Activated T-cell treated with anti-CD3 and anti-CD28 coated beads, Interleukin-2, amount 50 U/mL, for 72 hours (primary cell): ENCODE measurements at places on chromosomes 4 and X.
A peak's percentile ranks its signal among the peaks of the same experiment; 100 is the strongest.

GRCh38 chr4:79661196-79661595, 253.2 kb upstream of the GK2 start:
- no peak for DNase-seq
- H3K27me3 ChIP-seq, result no peaks in the 10 kb centered on the region
- no peaks in the 10 kb centered on the region for H3K4me1 ChIP-seq
- no peak overlapping the region for H3K27ac ChIP-seq

DNA sequence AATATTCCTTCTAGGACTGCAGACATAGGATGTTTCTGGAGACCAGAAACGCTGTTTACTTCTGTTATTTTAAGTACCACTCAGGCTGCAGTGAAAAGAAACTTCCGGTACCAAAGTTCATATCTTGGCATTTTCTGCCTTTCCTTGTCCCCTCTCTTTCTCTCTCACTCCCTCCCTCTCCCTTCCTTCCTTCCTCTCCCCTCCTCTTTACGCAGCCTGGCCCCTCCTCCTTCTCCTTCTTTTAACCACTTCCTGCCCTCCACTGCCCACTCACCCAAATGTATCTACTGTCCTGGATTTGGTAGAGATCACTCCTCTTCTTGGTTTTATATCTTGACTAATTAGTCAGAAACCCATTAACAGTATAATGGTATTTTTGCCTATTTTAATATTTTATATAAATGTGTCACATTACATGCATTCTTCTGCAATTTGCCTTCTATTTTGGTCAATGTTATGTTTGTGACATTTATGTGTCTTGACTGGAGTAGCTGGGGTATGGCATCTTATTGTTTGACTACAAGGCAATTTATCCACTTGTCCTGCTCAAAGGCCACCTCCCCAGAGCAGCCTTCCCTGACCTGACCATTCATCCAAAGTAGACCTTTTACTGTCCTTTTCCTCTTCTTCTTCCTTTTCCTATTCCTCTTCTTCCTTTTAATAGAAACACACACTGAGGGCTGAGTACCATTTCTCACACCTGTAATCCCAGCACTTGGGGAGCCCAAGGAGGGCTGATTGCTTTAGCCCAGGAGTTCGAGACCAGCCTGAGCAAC, 56.9 kb downstream of the BCOR start:
- H3K4me1 ChIP-seq, result peaks cover 20% of the 10 kb centered on the region
- H3K27me3 ChIP-seq, result peaks cover 12% of the 10 kb centered on the region
- no peak overlapping the region for H3K4me3 ChIP-seq
- no peak for DNase-seq

- peaks cover 2% of the 10 kb centered on the region for H3K36me3 ChIP-seq
- no peaks in the 10 kb centered on the region for H3K27me3 ChIP-seq
- no peak overlapping the region for H3K27ac ChIP-seq
- DNase-seq, result no peak
These were observed 474.3 kb downstream of the FAT4 start for GRCh38 chr4:125789023-125789422.

- peak; percentile 21 for DNase-seq
- H3K4me1 ChIP-seq, result peaks cover 10% of the 10 kb centered on the region
- no peaks in the 10 kb centered on the region for H3K36me3 ChIP-seq
- H3K4me3 ChIP-seq, result peak overlapping the region; percentile 42
- peaks cover 13% of the 10 kb centered on the region for H3K27me3 ChIP-seq
- peak overlapping the region; percentile 45 for H3K27ac ChIP-seq
These were observed 20.5 kb upstream of the OPN1LW start for GRCh38 chrX:154123241-154124219.

- no peak overlapping the region for H3K4me3 ChIP-seq
- peaks cover 12% of the 10 kb centered on the region for H3K27me3 ChIP-seq
- H3K27ac ChIP-seq, result no peak overlapping the region
- no peaks in the 10 kb centered on the region for H3K36me3 ChIP-seq
- no peaks in the 10 kb centered on the region for H3K4me1 ChIP-seq
- DNase-seq, result no peak
These were observed 51.2 kb upstream of the PJA1 start for GRCh38 chrX:69216446-69216845.

- no peak overlapping the region for H3K27ac ChIP-seq
- no peak for DNase-seq
- no peak overlapping the region for H3K4me3 ChIP-seq
- no peaks in the 10 kb centered on the region for H3K27me3 ChIP-seq
- H3K4me1 ChIP-seq, result no peaks in the 10 kb centered on the region
These were observed 626.3 kb upstream of the INTU start for GRCh38 chr4:127006446-127006877.

- peaks cover 4% of the 10 kb centered on the region for H3K36me3 ChIP-seq
- no peak for DNase-seq
- H3K4me3 ChIP-seq, result no peak overlapping the region
- H3K4me1 ChIP-seq, result peaks cover 58% of the 10 kb centered on the region
- no peak overlapping the region for H3K27ac ChIP-seq
These were observed 7.0 kb upstream of the TXK start for GRCh38 chr4:48141048-48141447.

- peak overlapping the region; percentile 50 for H3K4me3 ChIP-seq
- H3K36me3 ChIP-seq, result no peaks in the 10 kb centered on the region
- H3K27me3 ChIP-seq, result no peaks in the 10 kb centered on the region
- H3K4me1 ChIP-seq, result peaks cover 21% of the 10 kb centered on the region
These were observed 63.3 kb downstream of the AFAP1 start for GRCh38 chr4:7876201-7876875.

DNA sequence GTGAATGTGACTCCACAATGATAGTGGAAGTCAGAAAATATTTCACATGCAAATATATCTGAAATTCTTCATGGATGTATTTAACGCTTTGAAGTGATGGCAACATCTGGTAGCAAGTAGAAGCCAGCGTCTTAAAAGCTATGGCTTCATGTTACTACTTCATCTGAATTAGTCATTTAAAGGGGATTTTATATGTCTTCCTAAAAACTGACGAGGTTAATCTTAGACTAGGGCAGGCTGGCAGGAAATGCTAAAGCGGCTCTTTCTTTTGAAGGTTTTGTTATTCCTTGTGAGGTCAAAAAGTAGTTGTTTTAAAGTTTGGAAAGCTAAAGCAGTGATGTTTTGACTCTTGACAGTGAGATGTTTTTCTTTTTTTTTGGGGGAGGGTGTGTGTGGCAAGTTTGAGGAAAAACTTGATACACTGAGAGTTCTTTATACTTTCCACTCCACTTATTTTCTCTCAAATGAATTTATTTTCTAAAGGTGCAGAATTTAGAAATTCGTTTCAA, 22.6 kb downstream of the PLS3 start:
- no peaks in the 10 kb centered on the region for H3K36me3 ChIP-seq
- peak overlapping the region; percentile 31 for H3K4me3 ChIP-seq
- H3K27ac ChIP-seq, result no peak overlapping the region
- peaks cover 20% of the 10 kb centered on the region for H3K27me3 ChIP-seq
- peaks cover 40% of the 10 kb centered on the region for H3K4me1 ChIP-seq

- no peak overlapping the region for H3K27ac ChIP-seq
- DNase-seq, result no peak
- no peak overlapping the region for H3K4me3 ChIP-seq
- H3K4me1 ChIP-seq, result no peaks in the 10 kb centered on the region
These were observed 49.1 kb upstream of the DYNLT3 start for GRCh38 chrX:37896511-37896890.

DNA sequence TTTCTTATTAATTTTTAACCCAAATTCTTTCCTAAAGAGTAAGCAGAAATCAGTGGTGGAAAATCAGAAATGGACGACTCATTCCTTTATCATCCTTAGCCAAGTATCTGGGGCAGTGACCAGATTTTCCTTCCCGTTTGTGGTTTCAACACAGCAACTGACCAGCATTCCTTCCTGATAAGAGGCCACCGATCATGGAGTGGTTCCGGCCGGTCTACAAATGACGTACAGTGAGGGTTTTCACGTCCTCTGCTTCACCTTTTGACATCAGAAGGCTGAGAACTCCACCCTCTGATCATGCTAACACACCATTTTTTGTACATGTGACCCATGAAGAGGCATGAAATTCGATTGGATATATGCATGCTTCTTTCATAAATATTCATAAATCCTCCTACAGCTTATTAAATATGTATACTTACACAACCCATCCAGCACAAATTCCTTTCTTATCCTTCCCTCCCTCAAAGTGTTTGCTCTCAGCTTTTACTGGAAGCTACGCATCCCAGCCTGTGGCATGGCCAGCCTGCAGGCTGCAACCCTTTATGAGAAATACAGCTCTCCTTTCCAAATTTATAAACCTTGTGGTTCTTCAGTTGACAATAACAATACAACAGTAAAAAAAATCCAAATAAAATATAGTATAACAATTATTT, 173.0 kb upstream of the CASK start:
- H3K4me3 ChIP-seq, result no peak overlapping the region
- no peak overlapping the region for H3K27ac ChIP-seq
- no peaks in the 10 kb centered on the region for H3K36me3 ChIP-seq

GRCh38 chrX:96924581-96924980, 40.9 kb downstream of the RPA4 start:
- no peak overlapping the region for H3K27ac ChIP-seq
- no peaks in the 10 kb centered on the region for H3K4me1 ChIP-seq
- H3K4me3 ChIP-seq, result no peak overlapping the region

- H3K27ac ChIP-seq, result no peak overlapping the region
- H3K36me3 ChIP-seq, result no peaks in the 10 kb centered on the region
- no peaks in the 10 kb centered on the region for H3K4me1 ChIP-seq
- DNase-seq, result no peak
- H3K4me3 ChIP-seq, result no peak overlapping the region
These were observed 497.6 kb downstream of the CCSER1 start for GRCh38 chr4:90624781-90625180.

- no peaks in the 10 kb centered on the region for H3K4me1 ChIP-seq
- no peaks in the 10 kb centered on the region for H3K27me3 ChIP-seq
- no peak overlapping the region for H3K4me3 ChIP-seq
- no peak for DNase-seq
- H3K27ac ChIP-seq, result no peak overlapping the region
These were observed 215.0 kb upstream of the GIMD1 start for GRCh38 chr4:106583567-106583966.

DNA sequence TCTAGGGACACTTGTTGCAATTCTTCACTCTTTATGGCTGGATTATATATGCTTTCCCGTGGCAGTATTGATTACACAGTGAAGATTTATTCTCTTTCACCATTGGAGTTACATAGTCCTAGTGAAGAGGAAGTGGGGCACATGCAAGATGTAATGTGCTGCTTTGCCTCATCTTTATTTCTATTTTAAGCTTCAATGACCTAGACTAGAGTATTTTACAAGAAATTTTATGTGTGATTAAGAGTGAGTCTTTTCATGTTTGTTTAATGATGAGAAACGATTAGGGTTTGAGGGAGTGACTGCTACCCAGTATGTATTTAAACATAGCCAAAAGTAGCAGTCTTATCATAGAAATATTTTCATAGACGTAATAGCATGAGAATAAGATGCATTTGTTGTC, 30.8 kb downstream of the DIAPH2 start:
- H3K27ac ChIP-seq, result no peak overlapping the region
- no peaks in the 10 kb centered on the region for H3K27me3 ChIP-seq
- DNase-seq, result no peak
- no peak overlapping the region for H3K4me3 ChIP-seq

- H3K36me3 ChIP-seq, result no peaks in the 10 kb centered on the region
- DNase-seq, result no peak
- H3K27ac ChIP-seq, result no peak overlapping the region
- no peak overlapping the region for H3K4me3 ChIP-seq
These were observed 78.4 kb downstream of the HPRT1 start for GRCh38 chrX:134538316-134538715.

DNA sequence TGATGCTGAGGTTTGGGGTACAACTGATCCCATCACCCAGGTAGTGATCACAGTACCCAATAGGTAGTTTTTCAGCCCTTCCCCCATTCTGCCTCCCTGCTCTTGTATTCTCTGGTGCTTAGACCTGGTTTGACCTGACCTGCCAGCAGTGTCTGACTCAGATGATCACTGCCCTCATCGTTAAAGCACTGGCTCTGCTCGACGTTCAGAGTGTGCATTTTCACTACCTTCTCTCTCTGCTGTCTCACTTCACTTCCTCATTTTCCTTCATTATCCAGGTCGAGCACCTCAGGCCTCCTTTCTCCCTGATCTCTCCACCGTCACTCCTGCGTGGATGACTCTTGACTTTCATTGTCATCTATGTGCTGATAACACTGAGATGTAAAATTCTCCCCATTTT, 83.6 kb downstream of the PARM1 start:
- no peak overlapping the region for H3K4me3 ChIP-seq
- H3K27ac ChIP-seq, result no peak overlapping the region
- no peak for DNase-seq
- no peaks in the 10 kb centered on the region for H3K36me3 ChIP-seq
- no peaks in the 10 kb centered on the region for H3K27me3 ChIP-seq
- H3K4me1 ChIP-seq, result no peaks in the 10 kb centered on the region

DNA sequence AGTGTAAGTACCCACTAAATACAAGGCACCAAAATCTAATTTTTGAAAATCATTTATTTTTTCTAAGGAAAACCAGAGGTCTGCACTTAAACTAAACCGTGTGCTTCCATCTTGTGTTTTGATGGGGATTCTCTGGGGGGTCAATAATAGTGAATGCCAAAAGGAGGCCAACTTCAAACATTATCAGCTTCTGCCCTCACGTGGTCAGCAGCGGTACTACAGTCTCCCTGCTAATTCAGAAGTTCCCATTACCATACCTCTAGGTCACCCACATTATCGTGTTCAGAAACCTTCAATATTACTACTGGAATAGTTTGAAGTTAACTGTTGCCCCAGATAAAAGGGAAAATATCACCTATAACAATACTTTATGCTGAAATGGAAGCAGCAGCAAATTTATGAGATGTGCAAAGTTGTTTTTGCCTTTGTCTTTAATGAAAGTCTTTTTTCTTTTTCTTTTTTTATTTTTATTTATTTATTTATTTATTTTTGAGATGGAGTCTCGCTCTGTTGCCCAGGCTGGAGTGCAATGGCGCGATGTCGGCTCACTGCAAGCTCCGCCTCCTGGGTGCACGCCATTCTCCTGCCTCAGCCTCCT, 17.3 kb downstream of the CTPS2 start:
- no peaks in the 10 kb centered on the region for H3K36me3 ChIP-seq
- DNase-seq, result peak; percentile 52
- no peak overlapping the region for H3K4me3 ChIP-seq

DNA sequence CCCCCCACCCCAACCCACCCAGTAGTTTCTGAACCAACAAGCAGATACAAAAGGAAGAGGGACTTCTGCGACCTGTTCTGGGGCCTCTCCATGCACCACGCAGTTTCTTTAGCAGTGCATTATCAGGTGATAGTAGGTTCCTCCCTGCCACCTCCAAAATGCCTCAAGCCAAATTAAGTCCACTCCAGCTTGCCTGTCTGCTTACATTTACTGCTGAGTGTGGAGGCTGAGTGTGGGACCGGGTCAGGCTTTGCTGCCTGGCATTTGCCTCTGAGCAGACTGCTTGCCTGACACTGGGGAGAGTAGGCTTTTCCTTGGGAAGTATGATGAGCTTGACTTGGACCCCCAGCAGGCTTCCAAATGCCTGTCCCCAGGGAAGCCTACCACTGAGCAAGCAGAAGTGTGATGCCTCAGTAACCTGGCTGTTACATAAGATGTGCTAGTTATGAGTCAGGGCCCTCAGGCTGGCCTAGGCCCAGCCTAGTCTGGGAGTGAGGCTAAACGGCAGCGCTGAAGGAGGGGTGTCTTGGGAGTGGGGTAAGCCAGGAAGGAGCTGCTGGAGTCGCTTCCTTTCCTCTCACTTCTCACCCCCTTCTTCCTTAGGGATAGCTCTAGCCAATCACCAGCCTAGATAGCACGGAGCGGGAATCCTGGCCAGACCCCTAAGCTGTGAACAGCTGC, 9.0 kb downstream of the TSC22D3 start:
- H3K4me3 ChIP-seq, result no peak overlapping the region
- H3K27ac ChIP-seq, result no peak overlapping the region

GRCh38 chr4:138406876-138407275, 164.7 kb upstream of the SLC7A11 start:
- no peak for DNase-seq
- H3K27me3 ChIP-seq, result no peaks in the 10 kb centered on the region
- H3K4me3 ChIP-seq, result no peak overlapping the region
- no peaks in the 10 kb centered on the region for H3K36me3 ChIP-seq
- no peak overlapping the region for H3K27ac ChIP-seq
